ENCODE measurements at places on chromosomes 7 and 10.

GRCh38 chr7:101678658-101679057 lies 49.6 kb upstream of the MYL10 start:
- DNase-seq: no peak

DNA sequence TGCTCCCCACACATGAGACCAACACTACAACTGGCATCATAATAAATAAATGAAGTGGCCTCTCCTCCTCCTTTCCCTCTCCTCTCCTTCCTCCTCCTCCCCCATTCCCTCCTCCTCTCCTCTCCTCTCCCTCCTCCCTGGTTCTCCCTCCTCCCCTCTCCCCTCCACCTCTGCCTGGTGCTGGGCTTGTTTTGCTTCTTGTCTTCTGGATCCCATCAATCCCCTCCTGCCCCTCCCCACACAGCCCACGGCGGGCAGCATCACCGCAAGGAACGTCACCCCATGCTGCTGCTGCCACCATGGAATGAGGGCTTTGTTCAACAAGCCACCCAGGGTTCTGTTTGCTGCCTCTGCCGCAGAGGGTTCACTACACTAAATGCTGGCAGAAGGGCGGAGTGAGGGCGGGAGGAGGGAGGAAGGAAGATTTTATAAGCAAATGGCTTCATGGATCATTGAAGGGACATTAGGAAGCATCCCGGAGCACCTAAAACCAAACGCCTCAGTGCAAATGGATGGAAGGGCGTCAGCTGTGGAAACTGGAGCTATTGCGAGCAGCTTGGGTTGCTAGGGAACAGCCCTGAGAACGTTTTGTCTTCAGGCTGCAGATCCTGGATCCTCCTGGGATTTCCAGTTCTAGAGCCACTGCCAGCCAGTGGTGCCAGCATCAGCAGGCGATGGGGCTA lies 379.7 kb upstream of the ZMIZ1 start:
- DNase-seq: no peak

- DNase-seq: no peak
Measured at GRCh38 chr10:86389441-86390193, 23.0 kb upstream of the GRID1 start.

DNA sequence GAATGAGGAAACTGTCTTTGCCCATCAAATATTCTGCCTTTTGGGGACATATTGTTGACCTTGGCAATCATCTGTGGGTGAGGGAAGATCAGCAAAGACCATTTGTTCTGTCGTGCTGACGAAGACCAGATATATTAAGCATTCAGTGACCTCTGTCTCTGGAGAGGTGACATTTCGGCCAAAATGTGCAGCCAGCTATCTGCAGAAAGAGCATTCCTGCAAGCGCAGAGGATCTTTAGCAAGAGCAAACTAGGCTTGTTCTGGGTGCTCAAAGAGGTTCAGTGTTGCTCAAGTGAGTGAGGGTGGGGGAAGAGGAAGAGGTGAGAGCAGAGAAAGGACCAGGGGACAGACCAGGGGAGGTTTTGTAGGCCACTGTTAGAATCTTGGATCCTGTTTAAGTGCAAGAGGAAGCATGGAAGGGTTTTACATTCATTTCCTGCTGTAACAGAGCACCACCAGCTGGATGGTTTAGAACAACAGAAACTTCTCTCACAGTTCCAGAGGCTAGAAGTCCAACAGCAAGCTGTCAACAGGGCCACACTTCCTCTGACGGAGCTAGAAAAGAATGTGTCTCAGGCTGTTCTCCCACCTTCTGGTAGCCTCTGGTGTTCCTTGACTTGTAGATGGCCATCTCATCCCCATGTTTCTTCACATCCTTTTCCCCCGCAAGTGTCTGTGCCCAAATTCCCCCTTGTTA lies 11.2 kb downstream of the C10orf120 start:
- no peak for DNase-seq

DNA sequence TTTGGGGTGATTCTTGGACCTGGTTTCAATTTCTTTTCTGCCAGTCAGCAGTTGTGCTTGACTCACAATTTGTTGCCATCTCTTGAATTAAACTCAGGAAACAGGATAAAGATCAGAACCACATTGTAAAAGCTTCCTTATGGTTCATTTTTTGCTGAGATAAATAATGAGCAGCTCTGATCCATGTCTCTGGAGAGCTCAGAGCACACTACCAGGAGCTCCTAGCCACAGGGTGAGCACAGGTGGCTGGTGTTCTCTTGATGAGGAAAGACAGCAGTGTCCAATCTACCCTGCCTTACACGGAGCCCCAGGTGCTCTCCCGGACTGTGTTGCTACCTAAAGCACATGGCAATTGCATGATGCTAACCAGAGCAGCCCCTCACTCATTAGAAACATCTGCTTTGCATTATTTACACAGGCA lies 17.2 kb upstream of the FAM170B start:
- DNase-seq: no peak

DNA sequence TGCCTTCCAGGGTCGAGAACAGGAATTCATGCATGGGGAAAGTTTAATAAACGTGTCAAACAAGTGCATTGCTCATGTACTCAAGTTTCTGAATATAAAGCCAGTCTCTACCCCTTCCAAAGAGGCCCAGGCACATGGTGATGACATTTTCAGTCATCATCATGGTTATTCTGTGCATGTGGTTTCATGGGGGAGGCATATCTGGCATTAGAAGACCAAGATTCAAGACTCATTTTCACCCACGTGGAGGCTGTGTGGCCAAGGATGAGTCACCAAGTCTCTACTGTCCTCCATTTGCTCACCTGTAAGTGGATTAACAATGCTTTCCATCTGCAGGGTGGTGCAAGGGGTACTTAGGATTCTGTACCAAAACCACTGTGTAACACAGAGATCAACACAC lies 34.0 kb upstream of the CNPY1 start:
- no peak for DNase-seq

DNA sequence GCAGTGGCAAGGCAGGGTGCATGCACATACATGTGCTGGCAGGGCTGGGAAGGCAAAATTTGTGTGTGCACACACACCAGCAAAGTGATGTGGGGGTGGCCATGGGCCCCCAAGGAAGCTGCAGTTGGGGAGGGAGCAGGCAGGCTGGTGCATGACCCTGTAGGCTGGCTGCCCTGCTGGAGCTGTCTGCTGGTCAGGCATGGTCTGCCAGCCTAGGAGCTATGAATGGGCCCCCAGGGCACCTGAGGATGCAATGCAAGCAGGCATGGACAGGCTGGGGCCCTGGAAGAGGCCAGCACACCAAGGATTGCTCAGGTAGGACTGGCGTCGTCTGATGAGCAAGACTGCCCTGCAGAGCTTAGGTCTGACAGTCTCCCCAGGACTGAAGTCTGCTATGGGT lies 18.2 kb upstream of the PPP1R3A start:
- DNase-seq: no peak

- no peak for DNase-seq
Measured at GRCh38 chr7:1395211-1396070, 63.8 kb downstream of the MICALL2 start.

DNA sequence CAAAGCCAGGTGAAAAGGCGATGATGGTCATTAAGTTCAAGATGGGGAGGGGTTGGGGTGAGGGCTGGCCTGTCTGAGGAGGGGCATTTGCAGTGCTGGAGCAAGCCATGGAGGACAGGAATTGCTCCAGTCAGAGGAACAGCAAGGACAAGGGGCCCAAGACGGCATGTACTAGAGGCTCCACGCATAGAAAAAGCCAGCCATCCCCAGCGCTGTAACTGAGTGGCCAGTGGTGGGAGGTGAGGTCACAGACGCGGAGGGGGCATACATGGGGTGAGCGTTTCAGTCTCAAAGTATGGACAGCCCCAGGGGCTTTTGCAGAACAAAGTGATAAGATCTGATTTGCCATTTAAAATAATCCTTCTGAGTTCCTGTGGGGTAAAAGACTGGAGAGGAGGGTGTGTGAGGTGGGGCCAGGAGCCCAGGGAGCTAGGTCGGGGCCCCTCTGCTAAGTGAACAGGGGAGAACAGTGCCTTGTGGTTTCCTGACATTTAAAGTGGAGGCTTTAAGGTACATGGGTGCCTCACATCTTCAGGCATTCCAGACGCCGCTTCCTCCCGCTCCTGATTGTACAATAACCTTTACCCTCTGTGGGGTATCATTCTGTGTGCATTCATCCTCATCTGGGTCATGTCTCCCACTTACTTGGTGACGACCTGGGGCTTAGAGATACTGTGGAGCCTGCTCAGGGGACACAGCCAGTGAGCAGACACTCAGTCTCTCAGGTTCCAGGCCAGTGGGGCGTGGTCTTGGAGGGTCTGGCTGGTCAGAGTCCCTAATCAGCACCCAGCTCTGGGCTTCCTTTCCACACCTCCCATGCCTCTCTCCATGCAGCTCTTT lies 105.6 kb upstream of the GPR26 start:
- no peak for DNase-seq

All from SHP77 (cell line).